ENCODE measurements at places on chromosomes 12 and 14. TPM values are rescaled to one million over a fixed set of nuclear protein-coding genes. Genes with fewer than 3 reads are reported as not detected.

GRCh38 chr12:92537290-92537960 lies 165.4 kb upstream of the PLEKHG7 start:
- H3K4me1 ChIP-seq: peaks cover 62% of the 10 kb centered on the region
- peak overlapping the region; percentile 99 for H3K27ac ChIP-seq
- no peaks in the 10 kb centered on the region for H3K27me3 ChIP-seq
- no peak overlapping the region for H3K4me3 ChIP-seq
- no peaks in the 10 kb centered on the region for H3K36me3 ChIP-seq
- DNase-seq: no peak

The BHLHE41 gene
- total RNA-seq: 0.45 TPM

GRCh38 chr12:95701275-95701674 lies 89.3 kb downstream of the NTN4 start:
- no peaks in the 10 kb centered on the region for H3K36me3 ChIP-seq
- no peak overlapping the region for H3K27ac ChIP-seq
- H3K4me1 ChIP-seq: peaks cover 12% of the 10 kb centered on the region
- no peak for DNase-seq
- no peak overlapping the region for H3K4me3 ChIP-seq
- H3K27me3 ChIP-seq: peaks cover 1% of the 10 kb centered on the region

The CCDC197 gene
- total RNA-seq: not detected

DNA sequence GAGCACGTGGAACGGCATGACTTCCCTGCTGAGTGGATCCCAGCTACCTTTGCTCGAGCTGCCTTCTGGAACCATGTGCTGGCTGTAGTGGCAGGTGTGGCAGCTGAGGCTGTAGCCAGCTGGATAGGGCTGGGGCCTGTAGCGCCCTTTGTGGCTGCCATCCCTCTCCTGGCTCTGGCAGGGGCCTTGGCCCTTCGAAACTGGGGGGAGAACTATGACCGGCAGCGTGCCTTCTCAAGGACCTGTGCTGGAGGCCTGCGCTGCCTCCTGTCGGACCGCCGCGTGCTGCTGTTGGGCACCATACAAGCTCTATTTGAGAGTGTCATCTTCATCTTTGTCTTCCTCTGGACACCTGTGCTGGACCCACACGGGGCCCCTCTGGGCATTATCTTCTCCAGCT lies 14.8 kb upstream of the ESPL1 start:
- no peak overlapping the region for H3K27ac ChIP-seq
- peak overlapping the region; percentile 99 for H3K4me3 ChIP-seq
- DNase-seq: no peak
- peaks cover 28% of the 10 kb centered on the region for H3K4me1 ChIP-seq
- peaks cover 4% of the 10 kb centered on the region for H3K36me3 ChIP-seq

DNA sequence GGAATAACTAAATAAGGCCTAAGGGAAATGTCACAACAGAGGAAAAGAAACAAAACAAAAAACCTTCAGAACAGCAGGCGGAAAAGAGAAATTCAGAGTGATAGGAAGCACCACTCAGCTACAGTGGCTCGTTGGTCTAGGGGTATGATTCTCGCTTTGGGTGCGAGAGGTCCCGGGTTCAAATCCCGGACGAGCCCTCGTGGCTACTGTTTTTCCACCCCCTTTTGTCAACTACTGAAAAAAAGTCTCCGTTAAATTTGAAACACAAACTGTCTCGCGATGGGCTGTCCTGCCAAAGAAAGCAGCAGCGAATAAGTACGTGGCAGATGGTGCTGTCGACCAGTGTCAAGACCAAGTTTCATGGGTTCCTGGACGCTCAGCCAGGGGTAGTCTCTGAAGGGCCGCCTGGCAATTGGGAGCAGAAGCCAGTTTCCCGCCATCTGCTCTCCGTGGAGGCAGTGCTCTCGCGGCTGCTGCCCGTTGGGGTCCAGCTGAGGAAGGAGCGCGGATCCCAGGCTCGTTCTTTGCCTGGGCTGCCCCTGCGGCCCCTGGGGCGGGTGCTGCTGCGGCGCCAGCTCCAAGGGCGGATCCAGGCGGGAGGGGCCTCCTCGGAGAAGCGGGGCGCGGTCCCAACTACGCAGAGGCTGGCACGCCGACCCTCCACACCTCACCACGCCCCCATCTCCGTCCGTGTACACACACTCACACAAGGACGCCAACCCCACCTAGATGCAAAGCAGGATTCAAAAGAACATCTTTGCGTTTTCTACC lies at the start of gene RNASE4:
Gene RNASE4, plus strand, starts transcription at position 670 of the 771 bp plus-strand sequence. CDS start 14,812 bp downstream, outside the sequence.
- peak within 1 kb of the TSS; percentile 99 for H3K27ac ChIP-seq
- H3K4me3 ChIP-seq: peak within 1 kb of the TSS; percentile 73

GRCh38 chr14:46322730-46323403 lies 328.7 kb downstream of the RPL10L start:
- H3K4me3 ChIP-seq: no peak overlapping the region
- H3K27ac ChIP-seq: no peak overlapping the region
- DNase-seq: no peak

GRCh38 chr12:111842556-111843396 lies 748 bp downstream of the MAPKAPK5 start:
- H3K4me1 ChIP-seq: no peaks in the 10 kb centered on the region
- peak overlapping the region; percentile 88 for H3K27ac ChIP-seq
- H3K36me3 ChIP-seq: peaks cover 5% of the 10 kb centered on the region
- H3K4me3 ChIP-seq: peak overlapping the region; percentile 97

- H3K27me3 ChIP-seq: no peaks in the 10 kb centered on the region
- no peaks in the 10 kb centered on the region for H3K4me1 ChIP-seq
- no peak overlapping the region for H3K4me3 ChIP-seq
These were observed 222.4 kb upstream of the AMIGO2 start for GRCh38 chr12:47302111-47302671.

GRCh38 chr12:57240926-57241401 lies 10.0 kb downstream of the STAC3 start:
- H3K27me3 ChIP-seq: peaks cover 8% of the 10 kb centered on the region
- peaks cover 50% of the 10 kb centered on the region for H3K4me1 ChIP-seq
- no peak for DNase-seq
- H3K27ac ChIP-seq: no peak overlapping the region
- H3K4me3 ChIP-seq: peak overlapping the region; percentile 68
- no peaks in the 10 kb centered on the region for H3K36me3 ChIP-seq

The ADCY4 gene
- 0.87 TPM for total RNA-seq

GRCh38 chr14:50191499-50191898 lies 39.9 kb downstream of the SOS2 start:
- no peaks in the 10 kb centered on the region for H3K4me1 ChIP-seq
- no peak overlapping the region for H3K27ac ChIP-seq
- no peaks in the 10 kb centered on the region for H3K27me3 ChIP-seq
- H3K4me3 ChIP-seq: no peak overlapping the region

DNA sequence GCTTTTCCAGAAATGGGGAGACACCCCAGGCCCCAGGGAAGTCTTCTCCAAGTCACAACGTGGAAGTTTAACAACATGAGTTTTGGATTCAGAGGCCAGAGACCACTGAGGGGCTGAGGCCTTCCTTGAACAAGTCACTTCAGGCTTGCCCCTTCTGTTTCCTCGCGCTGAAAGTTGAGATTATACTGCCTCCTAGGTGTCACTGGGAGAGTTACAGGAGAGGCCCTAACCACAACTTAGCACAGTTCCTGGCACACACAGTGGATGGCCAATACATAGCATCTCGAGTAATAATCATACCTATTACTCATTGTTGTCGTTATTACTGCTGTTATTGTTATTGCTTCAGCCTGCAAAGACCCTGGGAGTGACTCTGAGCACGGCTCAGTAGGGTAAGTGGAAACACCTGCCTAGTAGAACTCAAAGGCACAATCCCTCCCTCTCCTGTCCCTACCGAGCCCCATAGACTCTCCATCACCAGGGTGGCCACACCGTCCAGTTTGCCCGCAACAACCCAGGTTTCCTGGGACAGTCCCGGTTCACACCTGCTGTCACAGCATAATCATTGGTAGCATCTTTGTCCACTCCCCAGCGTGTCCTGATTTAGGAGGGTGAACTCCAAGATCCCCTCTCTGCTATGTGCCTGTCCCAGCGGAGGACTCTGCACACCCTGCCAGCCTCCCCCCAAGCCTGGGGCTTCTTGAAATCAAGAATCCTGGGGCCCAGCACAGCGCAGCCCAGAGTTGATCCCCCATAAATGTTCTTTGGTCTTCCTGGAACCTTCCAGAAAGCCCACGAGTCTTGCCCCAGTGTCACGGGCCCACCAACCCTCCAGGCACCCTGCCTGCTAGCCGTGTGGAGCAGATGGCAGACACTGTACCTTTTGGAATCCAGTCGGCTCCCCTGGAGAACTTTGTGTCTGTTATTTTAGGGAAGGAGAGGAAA lies 85.0 kb downstream of the SYNE3 start:
- H3K36me3 ChIP-seq: peaks cover 34% of the 10 kb centered on the region
- DNase-seq: no peak
- no peaks in the 10 kb centered on the region for H3K4me1 ChIP-seq
- H3K4me3 ChIP-seq: no peak overlapping the region

DNA sequence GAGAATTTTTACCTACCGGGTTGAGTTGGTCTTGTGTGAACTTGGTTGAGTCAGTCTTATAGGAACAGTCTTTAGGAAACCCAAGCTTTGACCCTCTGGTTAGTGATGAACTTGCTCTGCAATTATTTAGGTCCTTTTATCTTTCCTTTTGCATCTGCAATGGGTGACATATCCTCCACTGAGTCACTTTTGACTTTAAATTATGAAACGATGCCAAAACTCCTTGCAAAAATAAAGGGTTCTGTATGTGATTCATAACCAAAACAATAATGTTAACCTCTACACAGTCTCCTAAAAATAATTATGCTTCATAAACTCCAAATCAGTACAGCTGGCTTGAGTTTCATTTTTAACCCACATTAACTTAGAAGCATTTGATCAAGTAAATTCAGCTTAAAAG lies 979.4 kb downstream of the GALC start:
- H3K36me3 ChIP-seq: no peaks in the 10 kb centered on the region
- no peak for DNase-seq

DNA sequence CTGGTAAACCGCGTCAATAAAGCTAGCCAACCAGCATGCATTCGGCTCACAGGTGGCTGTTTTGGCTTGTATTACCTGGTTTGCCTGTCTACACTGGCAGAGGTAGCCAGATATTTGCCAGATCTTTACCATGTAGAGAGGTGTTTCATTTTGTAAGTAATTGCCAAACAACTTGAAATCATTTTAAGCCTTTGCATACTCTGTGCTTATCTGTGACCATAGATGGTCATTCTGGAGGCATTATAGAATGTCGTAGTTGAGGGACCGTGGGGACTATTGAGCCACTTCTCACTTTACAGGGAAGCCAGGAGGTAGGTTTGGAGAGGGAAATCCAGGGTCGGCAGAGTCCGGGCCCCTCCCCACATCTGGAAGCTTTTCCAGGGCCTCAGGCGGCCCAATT lies 5.9 kb downstream of the ADGRD1 start:
- H3K27ac ChIP-seq: no peak overlapping the region
- H3K4me1 ChIP-seq: no peaks in the 10 kb centered on the region
- H3K27me3 ChIP-seq: no peaks in the 10 kb centered on the region

DNA sequence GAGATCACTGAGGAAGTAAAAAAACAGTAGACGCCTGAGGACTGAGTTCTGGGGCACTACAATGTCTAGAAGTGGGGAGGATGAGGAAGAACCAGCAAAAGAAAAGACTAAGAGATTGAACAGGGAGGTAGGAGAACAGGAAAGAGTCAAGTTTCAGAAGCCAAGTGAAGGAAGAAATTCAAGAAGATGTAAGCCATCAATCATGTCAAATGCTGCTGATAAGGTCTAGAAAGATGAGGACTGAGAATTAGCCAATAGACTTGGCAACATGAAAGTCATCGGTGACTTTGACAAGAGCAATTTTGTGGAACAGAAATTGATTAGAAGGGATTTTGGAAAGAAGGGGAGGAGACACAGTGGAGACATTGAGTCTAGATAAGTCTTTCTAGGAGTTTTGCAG lies 54.8 kb upstream of the CRY1 start:
- no peak overlapping the region for H3K4me3 ChIP-seq
- no peaks in the 10 kb centered on the region for H3K4me1 ChIP-seq
- H3K36me3 ChIP-seq: no peaks in the 10 kb centered on the region
- no peak for DNase-seq

- DNase-seq: no peak
- H3K27ac ChIP-seq: peak overlapping the region; percentile 50
- H3K36me3 ChIP-seq: peaks cover 7% of the 10 kb centered on the region
- H3K27me3 ChIP-seq: no peaks in the 10 kb centered on the region
- H3K4me3 ChIP-seq: peak overlapping the region; percentile 30
These were observed 9.3 kb downstream of the SYNE3 start for GRCh38 chr14:95507174-95507573.

- no peak for DNase-seq
- no peaks in the 10 kb centered on the region for H3K36me3 ChIP-seq
- H3K27ac ChIP-seq: no peak overlapping the region
- H3K4me3 ChIP-seq: no peak overlapping the region
- no peaks in the 10 kb centered on the region for H3K4me1 ChIP-seq
These were observed 424.2 kb downstream of the ETNK1 start for GRCh38 chr12:23049180-23049579.

The FOXN4 gene
- total RNA-seq: not detected

DNA sequence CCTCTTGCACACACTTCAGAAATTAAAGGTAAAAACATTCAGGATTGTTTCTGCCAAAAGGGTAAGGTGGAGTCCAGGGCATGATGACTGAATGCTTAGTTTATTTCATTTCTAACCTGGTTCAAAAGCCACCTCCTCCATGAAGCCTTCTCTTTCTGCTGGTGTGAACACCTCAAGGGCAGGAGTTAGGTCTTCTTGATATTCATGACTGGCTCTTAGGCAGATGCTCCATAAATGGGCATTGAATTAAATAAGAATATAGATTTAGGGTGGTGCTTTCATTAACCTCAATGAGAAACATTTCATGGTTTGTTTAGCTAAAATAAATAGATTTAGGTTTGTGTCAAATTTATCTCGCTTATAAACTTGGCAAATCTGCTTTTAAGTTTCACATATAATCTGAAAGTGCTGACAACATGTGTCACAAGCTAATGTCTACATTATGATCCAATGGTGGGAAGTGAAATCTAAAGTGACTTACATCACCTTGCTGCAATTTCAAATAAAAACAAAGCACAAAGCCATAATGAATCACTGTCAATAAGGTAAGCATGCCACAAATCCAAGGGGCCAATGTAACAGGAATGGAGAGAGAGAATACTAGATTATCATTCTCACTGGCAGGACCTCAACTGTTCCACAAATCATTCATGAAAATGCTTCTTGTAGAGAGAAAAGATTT lies 72.7 kb upstream of the GRIP1 start:
- H3K27ac ChIP-seq: no peak overlapping the region
- H3K4me1 ChIP-seq: no peaks in the 10 kb centered on the region
- H3K36me3 ChIP-seq: no peaks in the 10 kb centered on the region
- DNase-seq: no peak
- no peak overlapping the region for H3K4me3 ChIP-seq

DNA sequence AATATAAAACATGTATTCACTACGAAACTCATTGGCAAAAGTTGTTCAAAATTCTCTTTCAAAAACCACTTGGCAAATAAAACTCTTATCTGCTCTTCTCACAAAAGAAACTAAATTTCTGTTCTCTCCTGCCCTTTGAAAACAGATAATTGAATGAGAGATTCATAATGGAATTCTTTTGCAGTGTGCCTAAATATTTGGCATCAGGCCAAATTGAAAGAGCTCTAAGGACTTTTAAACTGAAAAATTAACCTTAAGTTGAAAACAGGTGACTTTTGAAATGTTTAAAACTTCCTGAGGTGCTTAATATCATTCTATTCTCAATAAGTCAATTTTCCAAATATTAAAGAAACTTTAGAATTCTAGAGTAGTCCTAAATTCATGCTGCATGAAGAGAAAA lies 136.4 kb downstream of the FSCB start:
- no peak overlapping the region for H3K4me3 ChIP-seq
- H3K4me1 ChIP-seq: no peaks in the 10 kb centered on the region
- H3K27me3 ChIP-seq: no peaks in the 10 kb centered on the region
- H3K36me3 ChIP-seq: no peaks in the 10 kb centered on the region

The HOXC11 gene
- total RNA-seq: not detected
